Vagina (tissue), 2 donors: ENCODE measurements at places on chromosomes 1 and 21.

GRCh38 chr1:210617293-210617692 lies 288.6 kb downstream of the HHAT start:
- no peak for DNase-seq

DNA sequence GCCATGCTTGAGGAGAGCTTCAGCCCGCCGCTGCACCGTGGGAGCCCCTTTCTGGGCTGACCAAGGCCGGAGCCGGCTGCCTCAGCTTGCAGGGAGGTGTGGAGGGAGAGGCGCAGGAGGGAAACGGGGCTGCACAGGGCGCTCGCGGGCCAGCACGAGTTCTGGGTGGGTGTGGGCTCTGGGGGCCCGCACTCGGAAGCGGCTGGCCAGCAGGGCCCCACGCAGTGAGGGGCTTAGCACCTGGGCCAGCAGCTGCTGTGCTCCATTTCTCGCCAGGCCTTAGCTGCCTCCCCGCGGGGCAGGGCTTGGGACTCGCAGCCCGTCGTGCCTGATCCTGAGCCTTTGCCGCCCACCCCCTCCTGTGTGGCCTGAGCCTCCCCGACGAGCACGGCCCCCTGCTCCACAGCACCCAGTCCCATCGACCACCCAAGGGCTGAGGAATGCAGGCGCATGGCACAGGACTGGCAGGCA lies 1554.0 kb downstream of the KCNT2 start:
- DNase-seq = no peak

DNA sequence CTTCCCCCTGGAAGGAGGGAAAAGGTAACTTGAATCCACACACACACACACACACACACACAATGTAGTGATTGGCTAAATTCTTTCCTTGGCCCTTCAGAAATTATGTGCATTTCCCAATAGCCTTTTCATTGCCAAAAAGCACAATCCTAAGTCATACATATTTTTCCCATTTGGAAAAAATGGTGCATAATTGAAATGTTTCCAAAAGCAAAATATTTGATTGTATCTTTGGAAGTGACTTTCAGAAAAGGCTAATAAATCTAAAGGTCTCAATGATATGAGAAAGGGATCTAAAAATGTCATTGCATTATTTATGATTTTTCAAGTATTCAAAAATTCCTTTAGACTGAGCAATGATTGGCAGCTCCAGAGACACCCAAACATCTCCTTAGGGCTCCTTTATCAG lies 43.5 kb upstream of the NEK7 start:
- DNase-seq = no peak

GRCh38 chr1:173024543-173024942 lies 26.2 kb downstream of the TNFSF18 start:
- no peak for DNase-seq
